Stimulated activated CD8-positive, alpha-beta memory T cell treated with anti-CD3 and anti-CD28 coated beads, Interleukin-12 subunit alpha, Interleukin-12 subunit beta, amount 100 ng/mL, for 1 hour (primary cell): ENCODE measurements at places on chromosomes 1 and 21.

GRCh38 chr1:38125016-38125415, 78.4 kb upstream of the POU3F1 start:
- DNase-seq = no peak

DNA sequence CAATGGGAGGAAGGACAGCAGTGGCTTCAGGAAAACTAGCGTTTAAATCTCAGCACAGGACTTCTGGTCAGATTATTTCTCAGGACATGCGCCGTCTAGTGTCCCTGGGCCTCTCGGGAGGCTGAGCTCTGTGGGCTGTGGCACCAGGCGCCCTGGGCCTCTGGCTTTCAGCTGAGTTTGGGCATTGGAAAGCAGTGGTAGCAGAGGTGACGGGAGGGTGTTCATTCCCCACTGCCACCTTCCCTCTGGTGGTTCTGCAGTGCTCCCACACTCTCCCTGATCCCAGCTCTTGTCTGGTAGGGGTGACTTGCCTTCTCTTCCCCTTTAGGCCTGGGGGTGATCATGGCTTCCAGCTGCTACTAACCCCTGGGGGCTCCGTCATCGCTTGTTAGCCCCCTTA, 42.2 kb upstream of the USP1 start:
- no peak for DNase-seq

DNA sequence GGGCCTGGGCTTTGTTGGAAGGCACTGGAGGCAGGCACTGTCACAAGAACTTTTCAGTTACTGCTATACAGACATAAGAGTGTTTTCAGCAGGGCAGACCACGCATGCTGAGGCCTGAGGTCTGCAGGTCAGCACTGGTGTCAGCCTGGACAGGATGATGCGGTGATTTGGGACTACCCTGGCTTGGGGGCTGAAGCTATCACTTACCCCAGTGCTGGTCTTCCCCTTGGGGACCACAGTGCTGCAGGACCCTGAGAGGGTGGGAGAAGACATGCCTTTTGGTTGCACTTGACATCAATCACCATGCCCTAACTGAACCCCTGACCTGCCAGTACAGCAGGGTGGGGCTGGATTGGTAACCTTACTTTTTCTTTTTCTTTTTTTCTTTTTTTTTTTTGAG, 9.2 kb downstream of the DMRTB1 start:
- DNase-seq = no peak

DNA sequence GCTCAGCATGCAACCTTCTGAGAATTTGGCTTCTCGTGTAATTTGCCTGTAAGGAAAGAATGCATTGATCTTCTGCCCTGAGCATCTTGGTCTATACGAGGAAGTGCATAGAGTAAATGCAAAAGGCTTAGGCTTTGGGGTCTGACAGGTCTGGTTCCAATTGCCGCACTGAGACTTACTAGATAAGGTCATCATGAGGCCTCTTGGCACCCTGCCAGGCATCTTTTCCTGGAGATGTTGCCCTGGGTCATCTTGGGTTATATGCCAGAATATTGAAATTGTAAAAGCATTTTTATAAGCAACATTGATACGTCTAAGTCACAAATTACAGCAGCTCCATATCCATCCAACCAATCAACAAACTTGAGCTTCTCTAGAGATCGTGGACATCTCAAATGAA, 108.8 kb upstream of the WARS2 start:
- no peak for DNase-seq

DNA sequence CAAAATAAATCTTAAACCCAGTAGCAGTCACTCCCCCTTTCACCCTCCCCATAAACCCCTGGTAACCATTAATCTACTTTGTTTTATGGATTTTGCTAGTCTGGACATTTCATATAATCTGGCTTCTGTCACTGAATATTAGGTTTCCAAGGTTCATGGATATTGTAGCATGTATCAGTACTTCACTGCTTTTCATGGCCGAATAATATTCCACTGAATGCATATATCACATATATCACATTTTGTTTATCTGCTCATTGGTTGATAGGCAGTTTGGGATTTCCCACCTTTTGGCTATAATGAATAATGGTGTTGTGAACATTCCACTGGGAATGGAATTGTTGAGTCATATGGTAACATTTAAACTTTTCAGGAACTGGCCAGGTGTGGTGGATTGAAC, 4.6 kb upstream of the WDR4 start:
- DNase-seq = no peak

DNA sequence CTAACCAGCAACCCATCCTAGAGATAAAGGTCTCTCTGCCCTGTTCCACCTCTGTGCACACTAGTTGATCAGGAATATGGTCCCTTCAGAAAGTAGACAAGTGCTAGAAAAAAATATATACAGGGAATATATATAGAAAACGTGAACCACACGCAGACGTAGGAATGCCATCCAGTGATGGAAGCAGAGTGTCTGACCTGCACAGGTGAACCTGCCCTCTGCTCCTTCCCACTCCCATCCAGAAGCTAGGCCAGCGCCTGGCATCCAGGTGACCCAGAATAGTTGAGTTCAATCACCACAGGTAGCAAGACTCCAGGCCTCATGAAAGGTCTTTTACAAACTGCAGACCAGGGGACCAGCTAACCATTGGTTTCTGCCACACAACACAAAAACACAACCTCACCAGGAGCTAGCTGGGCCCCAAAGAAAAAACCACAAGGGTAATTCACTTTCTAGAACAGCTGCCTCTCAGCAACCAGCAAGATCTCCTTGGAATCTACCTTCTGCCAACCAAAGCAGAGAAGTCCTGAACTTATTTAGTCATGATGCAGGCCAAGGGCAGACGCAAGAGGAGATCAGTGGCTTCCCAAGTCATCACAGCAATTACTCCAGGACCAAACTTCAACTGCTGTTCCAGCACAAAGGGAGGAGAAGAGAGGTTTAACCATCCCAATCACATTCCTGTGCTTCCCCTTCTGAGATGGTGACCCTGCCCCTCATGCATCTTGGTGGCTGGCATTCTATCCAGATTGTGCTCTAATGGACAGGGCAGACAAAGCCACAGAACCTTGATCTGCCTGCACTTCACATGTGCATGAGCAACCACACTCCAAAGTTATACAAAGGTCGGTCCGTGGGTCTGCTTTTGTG, 53.0 kb downstream of the GPR161 start:
- no peak for DNase-seq

GRCh38 chr1:101238031-101238628, 1.3 kb downstream of the S1PR1 start:
- peak; percentile 22 for DNase-seq

DNA sequence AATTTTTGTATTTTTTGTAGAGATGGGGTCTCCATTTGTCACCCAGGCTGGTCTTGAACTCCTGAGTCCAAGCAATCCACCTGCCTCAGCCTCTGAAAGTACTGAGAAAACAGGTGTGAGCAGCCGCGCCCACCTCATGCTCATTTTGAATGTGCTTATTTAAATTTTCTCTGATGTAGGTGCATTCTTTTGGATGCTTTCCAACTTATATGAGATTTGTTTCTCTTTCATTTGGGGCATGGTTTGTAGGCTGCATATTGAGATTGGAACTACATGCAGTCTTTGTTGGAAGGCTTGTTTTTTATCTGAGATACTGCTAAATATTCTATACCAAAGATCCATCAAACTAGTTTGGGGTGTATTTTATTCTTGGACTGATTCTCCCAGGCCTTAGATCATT, 81.0 kb upstream of the IVNS1ABP start:
- no peak for DNase-seq

DNA sequence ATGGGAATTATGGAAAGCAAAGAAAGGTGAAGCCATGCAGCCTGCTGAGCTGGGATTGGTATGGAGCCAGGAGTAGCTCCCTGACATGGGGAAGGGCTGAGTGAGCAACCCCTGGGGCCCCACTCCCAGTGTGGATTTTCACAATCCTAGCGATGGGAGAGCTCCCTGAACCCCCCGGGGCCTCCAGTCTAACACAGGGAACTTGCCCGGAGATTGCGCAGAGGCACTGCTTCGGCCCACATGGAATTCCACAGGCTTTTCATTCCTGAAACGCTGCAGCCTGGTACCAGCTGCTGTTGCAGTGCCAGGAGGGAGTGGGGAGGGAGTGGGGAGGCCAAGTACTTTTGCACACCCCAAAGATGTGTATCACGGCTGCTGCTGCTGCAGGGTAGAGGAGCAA, 110.4 kb upstream of the C21orf91 start:
- no peak for DNase-seq

DNA sequence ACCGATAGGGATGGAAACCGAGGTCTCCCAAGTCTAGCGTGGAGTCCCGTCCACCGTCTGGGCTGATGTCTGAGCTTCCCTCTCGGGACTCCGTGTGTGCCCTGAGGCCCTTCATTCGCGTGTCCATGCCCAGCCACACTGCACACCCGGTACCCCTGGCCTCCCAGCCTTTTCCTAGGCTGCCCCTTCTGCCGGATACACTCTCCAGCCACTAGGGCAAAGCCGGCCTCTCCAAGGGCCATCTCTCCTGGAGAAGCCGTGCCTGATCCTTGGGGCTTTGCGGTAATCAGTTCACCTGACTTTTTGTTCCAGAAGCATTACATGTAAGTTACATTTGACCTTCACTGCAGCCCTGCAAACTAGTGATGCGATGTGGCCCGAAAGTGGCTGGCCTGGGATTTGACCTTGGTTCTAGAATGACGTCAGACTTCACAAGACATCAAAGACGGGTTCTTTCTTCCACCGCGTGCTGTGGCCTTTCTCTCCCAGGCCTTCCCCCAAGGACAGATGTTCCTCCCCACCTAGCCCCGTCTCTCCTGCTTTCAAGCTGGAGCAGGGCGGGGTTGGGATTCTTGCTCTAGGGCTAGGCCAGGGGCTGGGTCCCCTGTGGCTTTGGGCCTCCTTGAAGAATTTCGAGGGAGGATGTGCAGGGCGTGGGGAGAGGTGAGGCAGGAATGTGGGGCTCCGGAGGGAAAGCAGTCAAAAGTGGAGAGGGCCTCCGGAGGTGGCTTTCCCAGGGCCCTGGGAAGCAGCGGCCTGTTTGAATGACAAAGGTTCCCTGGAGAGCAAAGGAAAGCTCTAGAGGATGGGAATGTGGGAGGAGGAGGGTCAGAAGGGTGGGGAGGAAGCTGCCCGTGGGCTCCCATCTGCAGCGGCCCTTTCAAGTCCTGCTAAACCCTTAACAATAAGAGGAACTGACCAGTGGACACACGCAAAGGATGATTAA, 49.7 kb upstream of the SLC2A1 start:
- no peak for DNase-seq

- DNase-seq = no peak
Observed at GRCh38 chr1:150053926-150054325, 13.7 kb upstream of the VPS45 start.

DNA sequence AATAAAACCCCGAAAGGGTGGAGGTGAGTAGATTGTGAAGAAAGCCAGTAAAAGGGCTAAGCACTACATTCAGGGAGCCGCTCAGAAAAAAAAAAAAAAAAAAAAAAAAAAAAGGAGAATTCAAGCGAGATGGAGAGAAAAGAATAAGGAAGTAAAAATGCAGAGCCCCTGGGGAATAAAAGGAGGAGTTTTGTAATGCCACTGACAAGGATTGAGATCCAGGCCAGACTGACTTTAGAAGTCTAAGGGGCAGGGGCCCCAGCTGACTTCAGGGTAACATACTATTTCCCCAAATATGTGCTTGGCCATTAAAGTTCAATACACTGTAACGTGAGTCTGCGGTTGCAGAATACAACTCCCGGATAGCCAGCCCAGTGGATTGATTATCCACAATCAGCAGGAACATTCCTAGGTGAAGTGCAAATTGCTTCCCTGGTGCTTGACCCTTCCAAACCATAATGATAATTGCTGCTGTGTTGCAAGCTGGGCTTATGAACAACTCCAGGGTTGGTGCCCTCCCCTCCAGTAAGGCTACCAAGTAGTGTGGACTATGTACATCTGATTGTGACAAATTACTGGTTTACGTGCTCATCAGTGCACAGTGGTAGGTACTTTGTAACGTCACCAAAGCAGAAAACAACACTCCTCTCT, 30.7 kb upstream of the RRP15 start:
- DNase-seq = no peak

GRCh38 chr1:212655668-212656440, 43.8 kb downstream of the BATF3 start:
- no peak for DNase-seq

GRCh38 chr21:45376459-45377324, 28.3 kb upstream of the COL18A1 start:
- DNase-seq = no peak

DNA sequence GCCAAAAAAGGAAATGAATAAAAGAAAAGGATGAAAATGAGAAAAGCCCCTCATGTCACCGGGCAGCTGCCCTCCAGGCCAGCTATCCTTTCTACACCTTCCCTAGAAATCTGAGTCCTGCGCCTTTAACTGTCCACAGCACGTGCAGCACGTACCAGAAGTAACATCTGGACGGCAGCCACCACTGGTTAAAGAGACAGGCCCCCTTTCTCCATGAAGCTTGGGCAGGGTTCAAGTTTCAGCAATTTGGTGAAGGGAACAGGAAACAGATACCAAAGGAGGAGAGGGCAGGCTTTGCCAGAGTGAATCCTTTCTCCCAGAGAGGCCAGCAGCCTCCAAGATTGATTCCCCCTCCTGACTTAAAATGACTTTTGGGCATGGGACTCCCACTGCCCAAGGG, 3.6 kb upstream of the KIAA2013 start:
- DNase-seq = no peak

DNA sequence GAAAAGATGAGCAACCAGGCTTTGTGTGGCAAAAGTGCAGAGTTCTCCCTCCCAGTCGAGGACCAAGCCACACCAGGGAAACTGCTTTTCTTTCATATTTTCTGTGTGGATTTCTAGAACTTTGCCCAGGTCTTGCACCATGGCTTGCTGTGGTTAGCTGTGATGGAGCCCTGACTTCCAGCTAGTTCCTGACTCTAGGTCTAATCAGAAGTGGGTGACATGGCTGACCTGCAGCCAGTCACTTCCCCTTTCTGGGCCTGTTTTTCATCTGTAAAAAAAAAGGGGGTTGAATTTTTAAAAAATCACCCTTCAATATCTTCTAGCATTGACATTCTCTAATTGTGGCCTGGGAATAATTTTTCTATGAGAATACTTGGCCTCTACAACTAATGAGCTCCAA, 491.2 kb upstream of the USP24 start:
- DNase-seq = no peak

GRCh38 chr1:226674892-226675714, 64.0 kb downstream of the ITPKB start:
- peak; percentile 70 for DNase-seq

GRCh38 chr1:109241841-109242345, 7.4 kb upstream of the CELSR2 start:
- DNase-seq = no peak

DNA sequence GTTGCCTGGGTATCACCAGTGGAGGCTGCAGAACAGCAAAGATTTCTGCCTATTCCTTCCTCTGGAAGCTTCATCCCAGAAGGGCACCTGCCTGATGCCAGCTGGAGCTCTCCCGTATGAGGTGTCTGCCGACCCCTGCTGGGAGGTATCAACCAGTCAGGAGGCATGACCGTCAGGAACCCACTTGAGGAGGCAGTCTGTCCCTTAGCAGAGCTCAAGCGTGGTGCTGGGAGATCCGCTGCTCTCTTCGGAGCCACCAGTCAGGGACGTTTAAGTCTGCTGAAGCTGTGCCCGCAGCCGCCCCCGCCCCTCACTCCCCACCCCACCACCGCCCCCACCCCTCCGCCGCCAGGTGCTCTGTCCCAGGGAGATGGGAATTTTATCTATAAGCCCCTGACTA, 23.1 kb upstream of the HFM1 start:
- DNase-seq = no peak
